ENCODE measurements at places on chromosomes 2 and 18.
A peak's percentile ranks its signal among the peaks of the same experiment; 100 is the strongest.

DNA sequence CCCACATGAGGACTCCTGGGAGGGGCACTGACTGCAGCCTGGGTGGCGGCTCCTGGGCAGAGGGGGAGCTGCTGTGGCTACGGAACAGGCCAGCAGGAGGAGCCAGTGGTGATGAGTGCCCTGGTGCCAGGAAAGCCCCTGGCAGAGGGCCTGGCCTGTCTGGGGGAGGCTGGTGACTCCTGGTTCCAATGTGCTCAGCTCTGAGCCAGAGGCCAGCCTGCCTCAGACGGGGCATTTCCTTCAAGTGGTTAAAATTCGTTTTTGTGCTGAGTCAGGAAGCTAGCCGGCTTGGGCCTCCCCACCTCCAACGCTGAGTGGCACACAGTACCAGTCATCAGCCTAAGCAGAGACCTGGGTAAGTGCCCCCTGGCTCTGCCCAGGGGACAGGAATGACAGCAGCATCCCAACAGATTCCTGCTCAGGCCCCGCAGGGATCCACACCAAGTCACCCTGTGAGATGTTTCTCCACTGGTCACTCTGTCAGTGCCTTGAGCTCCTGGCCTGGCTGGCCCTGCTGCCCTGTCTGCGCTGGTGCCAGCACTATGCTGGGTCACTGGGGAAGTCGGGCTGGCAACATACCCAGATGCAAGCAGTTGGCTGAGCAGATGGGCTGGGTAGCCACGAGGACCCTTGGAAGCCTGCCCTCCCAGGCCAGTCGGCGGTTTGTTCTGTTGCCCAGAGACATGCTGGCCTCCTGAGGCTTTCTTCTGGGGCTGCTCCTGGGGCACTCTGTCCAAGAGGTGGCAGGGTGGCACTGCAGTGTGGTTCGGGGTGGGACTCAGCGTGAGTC lies 7.1 kb upstream of the KLF11 start:
- peak; percentile 89 for DNase-seq

- no peak for DNase-seq
Observed at GRCh38 chr2:38815936-38816335, 37.9 kb downstream of the GEMIN6 start.

GRCh38 chr2:16021611-16022363 lies 81.4 kb downstream of the MYCN start:
- DNase-seq, result no peak

DNA sequence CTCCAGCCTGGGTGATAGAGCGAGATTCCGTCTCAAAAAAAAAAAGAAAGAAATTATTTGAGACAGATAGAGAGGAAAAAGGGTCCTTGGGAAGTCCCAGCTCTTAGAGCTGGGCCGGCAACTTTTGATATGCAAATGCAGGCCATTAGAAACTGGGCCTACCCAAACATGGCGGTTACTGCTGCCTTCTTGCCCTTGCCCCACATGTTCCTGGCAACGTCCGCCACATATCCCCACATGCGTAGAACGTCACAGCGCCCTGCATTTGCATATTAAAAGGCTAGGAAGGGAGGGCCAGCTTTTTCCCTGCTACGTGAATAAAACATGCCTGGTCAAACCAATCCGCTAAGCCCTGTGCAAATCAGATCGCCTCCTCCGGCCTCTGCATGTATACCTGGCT lies 40.7 kb upstream of the LBH start:
- DNase-seq, result no peak

DNA sequence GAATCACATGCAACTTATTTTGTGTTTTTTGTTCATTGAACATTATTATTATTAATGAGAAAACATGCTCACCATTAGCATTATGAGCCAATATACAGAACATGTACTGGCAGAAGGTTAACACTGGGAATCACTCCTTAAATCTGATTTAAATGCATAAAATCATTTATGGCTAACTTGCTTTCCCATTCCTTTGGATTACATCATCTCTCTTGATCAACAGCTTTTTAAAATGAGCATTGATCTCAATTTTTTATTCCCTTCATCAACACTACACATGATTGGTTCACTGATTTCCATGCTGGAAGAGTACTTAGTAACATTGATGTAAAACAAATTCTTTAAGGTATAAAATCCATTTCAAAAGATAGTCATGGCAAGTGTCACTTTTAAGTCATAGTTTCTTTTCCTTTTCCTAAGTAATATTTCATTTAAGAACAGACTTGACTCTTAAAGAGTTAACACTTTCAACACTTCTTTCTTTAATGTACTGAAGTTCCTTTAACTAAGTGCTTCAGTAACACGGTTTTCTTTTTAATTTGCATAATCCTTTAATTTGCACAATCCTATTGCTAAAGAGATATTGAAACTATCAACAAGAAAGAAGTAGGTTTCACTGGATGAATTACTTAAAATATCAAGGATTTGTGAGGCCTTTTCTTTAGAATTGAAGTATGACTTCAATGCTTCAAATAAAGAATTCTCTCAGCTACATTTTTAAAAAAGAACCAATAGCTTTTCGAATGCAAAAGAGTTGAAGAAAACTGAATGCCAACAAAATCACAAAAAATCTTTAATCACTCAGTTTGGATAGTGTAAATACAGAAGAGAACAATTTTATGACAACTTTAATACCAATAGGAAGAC lies 24.9 kb upstream of the BUB1 start:
- DNase-seq, result no peak

- no peak for DNase-seq
Observed at GRCh38 chr18:37156330-37156942, 327.5 kb downstream of the KIAA1328 start.

DNA sequence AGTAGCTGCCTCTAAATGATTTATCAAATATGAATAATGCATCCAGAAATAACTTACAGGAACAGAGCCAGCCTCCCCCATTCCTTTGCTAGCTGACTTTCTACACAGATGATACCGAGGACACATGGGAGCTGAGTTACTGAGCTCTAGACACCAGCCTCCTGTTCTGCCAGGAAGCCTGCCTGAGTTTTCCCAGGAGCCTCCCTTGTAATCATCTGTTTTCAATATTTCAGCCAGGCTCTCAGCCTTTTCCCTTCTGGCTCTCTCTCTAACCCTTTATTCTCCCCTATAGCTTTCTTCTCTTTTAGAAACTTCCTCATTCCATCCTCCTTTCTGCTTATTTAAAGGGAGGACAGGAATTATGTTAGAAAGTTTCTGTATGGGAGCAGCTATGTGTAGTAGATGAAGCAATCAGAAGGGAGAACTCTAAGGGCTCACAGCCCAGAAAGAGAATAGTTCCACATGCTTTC lies 911.6 kb downstream of the TDRD15 start:
- DNase-seq, result no peak

- DNase-seq, result no peak
Observed at GRCh38 chr18:57446322-57446721, 11.1 kb downstream of the ONECUT2 start.

- DNase-seq, result no peak
Observed at GRCh38 chr2:129301431-129301913, 678.0 kb upstream of the RAB6C start.

- DNase-seq, result no peak
Observed at GRCh38 chr2:147068071-147068470, 776.8 kb upstream of the ACVR2A start.

DNA sequence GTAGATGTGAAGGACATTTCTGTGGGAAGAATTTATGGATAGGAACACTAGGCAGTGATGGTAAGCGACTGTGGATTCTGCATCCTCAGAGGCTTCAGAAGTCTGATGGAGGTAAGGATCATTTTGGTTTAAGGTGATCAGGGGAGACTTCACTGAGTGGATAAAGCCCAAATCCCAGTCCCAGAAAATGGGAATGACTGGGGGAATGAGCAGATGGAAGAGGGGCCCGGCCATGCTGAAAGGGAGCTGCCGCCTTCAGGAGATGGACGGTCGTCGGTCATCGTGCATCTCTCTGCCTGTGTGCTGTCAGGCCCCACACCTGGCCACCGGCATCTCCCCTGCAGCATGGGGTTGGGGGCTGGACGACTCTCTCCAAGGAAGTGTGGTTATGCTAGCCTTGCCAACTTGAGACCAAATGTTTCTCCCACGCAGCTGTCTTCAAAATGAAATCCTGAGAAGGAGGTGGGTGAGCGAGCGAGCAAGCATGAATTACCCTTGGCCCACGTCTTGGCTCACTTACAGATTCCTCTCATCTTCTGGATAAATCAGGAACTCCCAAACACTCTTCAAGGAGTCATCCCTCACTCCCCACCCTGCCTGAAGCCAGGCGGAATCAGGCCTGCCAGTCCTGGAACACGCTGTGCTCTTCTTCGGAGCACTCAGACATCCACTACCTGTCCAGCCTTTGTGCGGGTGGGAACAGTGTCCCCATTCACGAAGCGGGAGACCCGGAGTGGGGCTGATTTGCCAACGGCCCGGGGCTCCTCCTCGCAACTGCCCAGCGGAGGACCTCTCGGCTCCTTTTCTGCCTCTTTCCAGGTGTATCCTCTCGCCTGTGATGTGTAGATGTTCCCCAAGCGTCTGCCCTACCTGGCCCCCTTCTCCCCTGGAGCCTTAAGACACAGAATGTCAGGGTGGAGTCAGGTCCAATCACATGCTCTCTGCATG lies 85.6 kb downstream of the PRKCE start:
- DNase-seq, result no peak

DNA sequence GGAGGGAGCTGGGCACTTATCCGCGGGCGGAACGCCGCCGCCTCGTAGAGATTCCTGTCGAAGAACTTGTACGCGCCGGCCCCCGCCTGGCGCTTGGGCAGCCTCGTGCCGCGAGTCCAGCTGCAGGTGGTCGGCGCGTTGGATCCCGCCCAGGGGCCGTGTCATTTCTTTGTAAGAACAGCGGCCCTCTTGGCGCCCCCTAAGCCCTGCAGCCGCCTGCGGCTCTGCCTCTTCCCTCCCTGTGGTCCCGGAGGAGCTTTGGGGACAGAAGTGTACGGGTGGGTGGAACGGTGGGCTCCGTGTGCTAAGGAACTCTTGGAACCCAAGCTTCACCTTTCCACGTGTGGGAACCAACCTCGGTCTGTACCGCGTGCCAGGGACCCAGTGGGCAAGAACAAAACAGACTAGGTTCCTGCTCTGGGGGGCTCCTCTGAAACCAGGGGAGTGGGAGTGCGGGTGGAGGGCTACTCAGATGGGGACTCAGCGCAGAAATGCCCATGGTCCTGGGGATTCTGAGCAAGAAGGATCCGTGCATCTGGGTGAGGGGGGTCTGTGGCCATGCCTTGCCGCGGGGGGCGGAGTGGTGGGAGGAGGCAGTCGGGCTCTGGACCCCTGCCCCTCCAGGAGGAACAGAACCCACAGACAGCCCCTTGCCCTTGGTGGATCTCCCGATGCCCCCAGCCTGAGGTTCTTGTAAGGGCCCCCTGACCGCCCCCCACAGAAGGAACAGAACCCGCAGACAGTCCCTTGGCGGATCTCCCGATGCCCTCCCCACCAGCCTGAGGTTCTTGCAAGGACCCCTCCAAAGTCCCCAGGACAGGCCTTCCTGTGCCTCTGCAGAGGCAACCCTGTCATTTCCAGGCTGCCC lies 1.5 kb downstream of the GPC1 start:
- no peak for DNase-seq

DNA sequence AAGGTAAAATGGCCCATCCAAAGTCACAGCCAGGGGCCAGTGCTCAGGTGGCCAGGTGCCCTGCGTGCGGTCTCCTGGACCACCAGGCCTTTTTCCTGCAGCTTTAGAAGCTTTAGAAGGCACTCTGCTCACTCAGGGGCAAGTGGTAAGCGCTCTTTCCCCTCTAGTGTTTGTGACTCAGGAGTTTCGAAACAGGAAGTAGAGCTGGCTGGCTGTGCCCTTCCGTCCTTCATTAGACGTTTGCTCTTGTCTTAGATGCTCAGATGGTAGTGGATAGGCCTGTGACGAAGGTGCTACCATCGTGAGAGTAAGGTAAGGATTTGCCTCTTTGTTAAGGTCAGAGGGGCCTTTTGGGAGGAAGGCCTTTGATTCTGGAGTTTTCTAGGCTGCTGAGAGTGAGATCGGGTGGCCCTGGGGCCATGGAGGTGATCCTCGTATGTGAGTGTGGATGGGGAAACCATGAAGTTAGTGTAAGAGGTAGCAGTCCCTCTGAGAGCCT lies at the start of gene CASP8:
CASP8 (plus strand) TSS at position 235 of the 499 bp plus-strand sequence. CDS start 5,951 bp downstream, outside the sequence.
- no peak for DNase-seq

All from T1000 (cell line).